CD4-positive, alpha-beta T cell treated with Interleukin-6 at 100 ng/mL for 8 hours (primary cell): ENCODE measurements at places on chromosomes 12 and 14.

GRCh38 chr14:77459072-77459723 is 1.3 kb downstream of the AHSA1 start:
- DNase-seq = peak; percentile 34

DNA sequence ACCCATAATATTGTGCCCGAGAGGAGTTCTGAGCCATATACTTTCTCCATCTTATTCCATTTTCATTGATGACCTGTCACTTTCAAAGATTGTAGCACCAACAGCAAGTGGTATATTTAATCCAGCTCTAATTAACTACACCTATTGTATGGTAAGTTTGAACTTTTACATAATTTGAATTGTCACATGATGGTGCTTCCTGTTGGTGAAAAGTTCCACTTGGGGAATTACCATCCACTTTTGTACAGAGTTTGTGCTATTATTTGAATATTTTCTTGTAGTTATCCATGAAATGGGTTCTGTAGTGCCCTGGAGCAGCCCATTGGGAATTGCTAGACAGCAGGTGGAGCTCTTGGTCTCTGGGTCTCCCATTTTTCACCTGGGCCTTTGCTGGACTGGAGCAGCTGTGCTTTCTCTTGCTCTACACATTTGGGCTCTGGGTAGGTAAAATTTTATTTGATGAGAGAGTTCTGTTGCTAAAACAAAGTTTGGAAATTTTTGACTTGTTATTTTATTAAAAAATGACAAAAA is 3.0 kb downstream of the SMCO3 start:
- no peak for DNase-seq

DNA sequence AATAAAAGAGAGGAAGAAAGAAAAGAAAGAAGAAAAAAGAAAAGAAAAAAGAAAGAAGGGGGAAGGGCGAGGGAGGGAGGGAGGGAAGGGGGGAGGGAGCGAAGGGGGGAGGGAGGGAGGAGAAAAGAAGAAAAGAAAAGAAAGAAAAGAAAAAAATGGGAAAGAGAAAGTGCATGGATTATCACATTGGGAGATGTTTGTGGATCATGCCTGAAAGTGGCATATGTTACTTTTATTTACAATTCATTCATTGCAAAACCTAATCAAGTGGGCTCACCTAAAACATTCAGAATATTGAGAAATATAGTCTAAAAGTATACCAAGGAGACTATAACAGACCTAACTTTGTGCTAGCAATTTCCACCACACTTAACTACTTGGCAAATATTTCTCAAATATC is 246.9 kb upstream of the SYT1 start:
- no peak for DNase-seq

GRCh38 chr12:46445093-46445492 is 72.5 kb upstream of the SLC38A2 start:
- DNase-seq = no peak

DNA sequence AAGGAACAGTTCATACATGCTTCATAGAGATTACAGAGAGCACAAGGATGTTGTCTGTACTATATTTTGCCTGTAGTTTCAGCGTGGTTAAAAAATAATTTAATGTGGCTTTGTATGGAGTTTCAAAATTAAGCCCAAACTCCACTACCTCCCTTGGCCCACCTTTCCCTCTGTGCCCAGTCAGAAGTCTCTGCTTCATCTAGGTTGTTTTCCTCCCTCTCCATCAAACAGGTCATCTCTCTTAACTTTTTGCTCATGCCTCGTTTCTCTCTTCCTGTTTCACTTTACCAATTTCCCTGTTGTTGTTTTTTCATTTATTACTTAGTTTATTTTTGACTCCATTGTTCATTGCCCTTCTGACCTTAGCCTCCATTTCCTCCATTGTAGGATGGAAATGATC is 94.9 kb upstream of the NEDD1 start:
- no peak for DNase-seq

DNA sequence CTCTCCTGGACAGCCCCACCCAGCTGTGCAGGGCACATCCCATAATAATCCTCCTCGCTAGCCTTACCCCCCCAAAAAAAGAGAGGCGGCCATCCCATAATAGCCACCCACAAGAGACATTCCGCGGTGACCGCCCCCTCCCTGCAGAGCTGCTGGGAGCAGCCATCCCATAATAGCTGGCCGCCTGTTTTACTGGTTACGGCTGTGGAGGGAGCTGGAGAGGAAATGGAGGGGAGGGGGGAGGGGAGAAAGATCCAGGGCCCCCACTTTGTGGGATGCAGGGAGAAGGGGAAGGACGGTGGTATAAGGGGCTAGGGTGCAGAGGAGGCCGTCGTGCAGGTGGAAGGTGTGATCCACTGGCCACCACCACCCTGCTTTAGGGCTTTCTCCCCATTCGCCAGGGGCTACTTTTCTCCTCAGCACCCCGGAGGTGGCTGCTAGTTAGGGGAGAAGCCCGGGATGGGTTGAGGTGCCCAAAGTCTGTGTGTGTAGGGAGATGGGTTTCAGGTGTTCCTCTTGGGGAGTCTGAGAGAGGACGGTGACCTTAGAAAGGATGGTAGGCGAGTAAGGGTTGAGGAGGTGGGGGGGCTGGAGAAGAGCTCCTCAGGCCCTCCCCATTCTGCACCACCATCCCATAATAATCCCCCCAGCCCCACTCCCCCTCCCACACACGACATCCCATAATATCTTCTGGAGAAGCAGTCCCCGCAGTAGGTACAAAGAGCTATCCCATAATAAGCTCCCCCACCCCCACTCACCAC is 6.0 kb upstream of the CHD4 start:
- DNase-seq = peak; percentile 34

GRCh38 chr12:82325540-82326336 is 32.4 kb downstream of the CCDC59 start:
- DNase-seq = no peak

GRCh38 chr12:21337959-21338744 is 3.4 kb upstream of the SLCO1A2 start:
- no peak for DNase-seq

DNA sequence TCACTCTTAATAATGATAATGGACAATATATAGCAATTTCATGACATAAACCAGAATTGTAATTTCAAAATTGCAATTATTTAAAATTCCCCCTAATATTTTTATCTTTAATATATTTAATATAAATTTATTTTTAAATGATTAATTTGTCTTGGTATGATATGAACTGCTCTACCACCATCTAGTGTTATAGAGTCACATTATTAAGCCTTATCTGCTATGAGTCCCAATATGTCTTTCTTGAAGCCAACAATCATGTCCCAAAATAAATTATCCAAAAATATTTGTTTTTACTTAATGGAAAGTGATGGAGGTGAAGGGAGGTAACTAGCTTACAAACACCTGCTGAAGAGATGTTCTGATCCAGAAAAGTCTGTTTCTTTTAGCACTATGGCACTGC is 151.4 kb downstream of the KCNC2 start:
- DNase-seq = no peak

GRCh38 chr12:123107926-123108681 is 42.8 kb downstream of the PITPNM2 start:
- DNase-seq = no peak

DNA sequence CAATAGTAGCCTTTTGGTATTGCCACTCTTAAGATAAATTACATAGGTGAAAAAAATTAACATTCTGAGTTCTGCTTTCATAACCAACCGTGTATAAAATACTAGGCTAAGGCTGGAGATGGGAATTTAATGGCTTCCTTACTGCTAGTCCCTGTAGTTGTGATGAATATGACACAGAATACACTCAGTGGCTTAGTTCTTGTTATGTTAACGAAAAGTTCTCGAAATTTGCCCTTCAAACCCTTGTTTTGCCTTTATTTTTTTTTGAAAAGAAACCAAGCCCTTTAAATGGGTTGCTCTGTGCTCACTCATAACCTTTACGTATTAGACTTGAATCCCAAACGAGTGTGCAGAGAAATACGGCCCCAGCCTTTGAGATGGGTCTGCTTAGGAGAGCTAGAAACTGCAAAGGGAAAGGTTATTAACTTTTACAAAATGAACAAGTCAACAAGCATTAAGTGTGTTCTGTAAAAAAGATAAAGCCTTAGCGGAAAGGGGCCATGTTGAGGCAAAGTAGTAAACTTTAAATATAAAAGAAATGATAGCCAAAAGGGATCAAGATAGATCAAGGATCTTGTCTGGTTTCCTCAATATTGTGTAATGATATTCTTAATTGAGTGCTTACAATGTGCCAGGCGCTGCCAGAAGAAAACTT is 1.7 kb downstream of the NUDT4 start:
- no peak for DNase-seq

DNA sequence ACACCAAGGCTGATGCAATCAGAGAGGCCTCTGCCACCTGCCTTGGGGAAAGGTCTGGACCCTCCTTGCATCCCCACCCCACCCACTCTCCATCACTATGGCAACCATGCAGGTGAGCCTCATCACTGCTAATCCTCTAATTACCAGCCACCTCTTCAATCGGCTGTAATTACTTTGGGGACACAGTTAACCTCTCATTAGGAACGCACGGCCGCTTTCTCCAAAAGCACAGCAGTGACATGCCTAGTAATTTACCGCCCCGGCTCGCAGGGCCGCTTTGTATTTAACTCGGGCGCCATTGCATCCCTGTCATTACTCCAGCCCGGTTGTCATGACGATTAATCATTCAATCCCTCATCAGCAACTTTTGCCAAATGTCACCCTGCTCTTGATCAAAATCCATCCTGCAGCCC is 36.3 kb upstream of the FAM222A start:
- DNase-seq = no peak

DNA sequence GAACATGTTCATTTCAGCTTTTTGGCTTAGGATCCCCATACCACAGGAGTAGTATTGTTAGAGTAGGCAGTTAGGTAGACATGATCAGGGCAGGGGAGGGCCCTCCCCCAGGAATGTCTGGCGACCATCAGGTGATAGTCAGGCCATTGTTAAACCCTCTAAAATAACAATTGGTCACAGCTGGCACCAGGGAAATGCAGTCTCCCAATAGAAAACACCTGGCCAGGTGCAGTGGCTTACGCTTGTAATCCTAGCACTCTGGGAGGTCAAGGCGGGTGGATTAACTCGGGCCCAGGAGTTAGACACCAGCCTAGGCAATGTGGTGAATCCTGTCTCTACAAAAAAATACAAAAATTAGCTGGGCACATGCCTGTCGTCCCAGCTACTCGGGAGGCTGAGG is 187.1 kb downstream of the MON2 start:
- no peak for DNase-seq

DNA sequence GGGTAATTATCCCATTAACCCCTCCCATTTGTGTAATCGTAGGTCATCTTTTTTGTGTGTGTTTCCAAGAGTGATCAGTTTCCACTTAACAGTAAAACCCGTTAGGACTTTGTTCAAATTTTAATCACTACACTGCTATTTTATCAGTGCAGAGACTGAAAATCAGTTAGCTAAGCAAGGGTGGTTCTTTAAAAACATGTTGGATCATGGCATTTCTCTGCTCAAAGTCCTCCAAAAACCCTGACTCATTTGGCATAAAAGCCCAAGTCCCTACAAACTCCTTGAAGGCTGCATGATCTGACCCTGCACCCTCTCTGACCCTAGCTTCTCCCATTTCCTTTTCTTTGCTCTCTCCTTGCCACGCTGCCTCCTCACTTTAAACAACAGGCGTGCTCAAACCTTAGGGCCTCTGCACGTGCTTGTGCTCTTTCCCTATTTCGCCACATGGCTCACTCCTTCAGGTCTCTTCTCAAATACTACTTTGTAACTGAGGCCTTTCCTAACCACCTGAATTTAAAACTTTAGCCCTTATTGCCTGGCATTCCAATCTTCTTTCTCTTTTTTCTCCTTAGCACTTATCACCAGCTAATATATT is 13.2 kb upstream of the OVCH1 start:
- no peak for DNase-seq

DNA sequence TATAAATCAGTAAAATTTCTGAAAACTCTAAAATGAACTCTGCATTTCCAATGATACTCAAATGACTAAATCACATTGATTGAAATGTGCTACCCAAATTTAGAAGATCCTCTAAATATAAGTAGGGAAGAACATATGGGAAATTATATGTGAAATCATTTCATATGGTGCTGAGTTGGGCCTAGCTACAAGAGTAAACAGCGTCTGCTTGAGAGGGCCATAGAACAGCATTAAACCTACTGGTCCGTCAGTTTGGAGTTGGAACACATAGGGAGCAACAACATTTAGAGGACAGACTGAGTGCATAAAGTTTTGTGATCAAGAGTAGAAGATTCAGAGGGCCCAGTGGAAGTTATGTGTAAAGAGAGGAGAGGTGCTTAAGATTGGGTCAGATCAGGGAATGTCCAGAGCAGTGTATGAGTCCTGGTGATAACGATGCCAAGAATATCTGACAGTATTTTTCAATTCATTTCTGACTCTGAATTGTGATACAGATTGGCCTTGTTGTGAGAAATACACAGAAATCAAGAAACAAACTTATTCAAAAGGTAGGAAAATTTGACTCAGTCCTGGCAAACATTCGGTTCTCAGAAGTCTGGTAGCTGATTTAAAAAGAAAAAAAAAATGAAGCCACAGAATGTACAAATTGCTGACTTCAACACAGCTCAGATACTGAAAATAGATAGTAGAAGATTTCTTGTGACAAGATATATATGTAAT is 362.2 kb downstream of the CCDC91 start:
- no peak for DNase-seq

DNA sequence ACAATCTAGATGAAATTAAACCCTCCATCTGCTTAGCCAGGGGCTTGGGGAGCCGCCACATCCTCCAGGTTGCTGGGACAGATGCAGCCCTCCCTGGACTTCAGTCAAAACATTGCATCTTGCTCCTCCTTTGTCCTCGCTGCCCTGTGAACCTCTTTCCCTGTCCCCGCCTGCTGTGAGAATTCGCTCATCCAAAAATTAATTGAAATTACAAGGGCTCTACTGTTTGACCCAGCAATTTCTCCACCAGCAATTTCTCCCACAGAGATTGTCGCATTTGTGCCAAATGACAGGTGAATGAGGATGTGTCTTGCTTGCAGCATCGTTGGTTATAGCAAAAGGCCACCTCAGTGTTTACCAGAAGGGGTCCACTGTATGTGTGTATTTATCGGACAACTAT is 5.0 kb upstream of the POP5 start:
- DNase-seq = no peak

DNA sequence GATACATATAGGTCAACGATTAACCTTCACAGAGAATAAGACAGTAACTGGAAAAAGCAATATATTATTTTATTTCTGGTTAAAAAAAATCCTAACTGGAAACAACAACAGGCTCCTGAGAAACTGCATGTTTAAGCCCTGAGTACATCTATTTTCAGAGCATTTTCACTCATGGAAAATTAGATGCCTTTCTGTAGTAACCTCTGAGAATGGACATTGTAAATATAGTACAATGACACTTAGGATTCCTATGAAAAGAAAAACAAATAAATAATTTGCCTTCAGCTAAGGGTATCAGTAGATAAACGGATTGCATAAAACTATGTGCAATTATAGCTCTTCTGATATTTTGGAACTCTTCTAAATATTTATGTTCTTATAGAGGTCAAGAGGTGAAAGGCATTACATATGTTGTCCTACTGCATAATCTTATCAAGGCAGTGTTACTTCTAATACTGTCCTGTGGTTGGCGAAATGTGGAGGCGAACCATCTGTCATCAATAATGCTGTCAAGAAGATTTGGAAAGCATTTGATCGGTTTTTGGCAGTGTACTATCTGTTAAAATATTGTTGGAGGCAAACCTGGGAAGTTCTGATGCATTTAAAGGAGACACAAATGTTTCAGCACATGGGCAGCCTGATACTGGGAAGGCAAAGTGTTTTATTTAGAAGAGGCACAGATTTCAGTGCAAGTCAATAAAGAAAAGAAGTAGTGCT is 381.8 kb downstream of the BTG1 start:
- no peak for DNase-seq

- DNase-seq = peak; percentile 59
Observed at GRCh38 chr12:49388682-49389386, 21.6 kb downstream of the SPATS2 start.
